ENCODE measurements at places on chromosomes 16 and 17.
A peak's percentile ranks its signal among the peaks of the same experiment; 100 is the strongest.

DNA sequence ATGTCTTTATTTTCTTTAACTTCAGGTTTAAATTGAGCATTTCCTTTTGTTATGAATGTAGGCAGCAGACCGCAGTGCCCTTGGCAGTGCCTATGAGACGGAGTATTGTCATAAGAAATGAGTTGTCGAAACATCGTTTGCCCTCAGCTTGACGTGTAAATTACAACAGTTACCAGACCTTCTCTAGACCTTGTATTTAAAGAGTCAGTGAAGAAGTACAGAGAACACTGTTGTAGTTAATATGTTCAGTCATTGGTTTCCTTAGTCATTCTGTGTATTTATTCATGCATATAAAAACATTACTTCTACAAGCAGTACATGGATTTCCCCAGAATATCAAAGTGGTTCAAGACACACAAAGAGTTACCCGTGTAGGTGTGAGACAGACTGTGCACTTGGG lies 19.0 kb downstream of the IRF8 start:
- DNase-seq, result no peak

DNA sequence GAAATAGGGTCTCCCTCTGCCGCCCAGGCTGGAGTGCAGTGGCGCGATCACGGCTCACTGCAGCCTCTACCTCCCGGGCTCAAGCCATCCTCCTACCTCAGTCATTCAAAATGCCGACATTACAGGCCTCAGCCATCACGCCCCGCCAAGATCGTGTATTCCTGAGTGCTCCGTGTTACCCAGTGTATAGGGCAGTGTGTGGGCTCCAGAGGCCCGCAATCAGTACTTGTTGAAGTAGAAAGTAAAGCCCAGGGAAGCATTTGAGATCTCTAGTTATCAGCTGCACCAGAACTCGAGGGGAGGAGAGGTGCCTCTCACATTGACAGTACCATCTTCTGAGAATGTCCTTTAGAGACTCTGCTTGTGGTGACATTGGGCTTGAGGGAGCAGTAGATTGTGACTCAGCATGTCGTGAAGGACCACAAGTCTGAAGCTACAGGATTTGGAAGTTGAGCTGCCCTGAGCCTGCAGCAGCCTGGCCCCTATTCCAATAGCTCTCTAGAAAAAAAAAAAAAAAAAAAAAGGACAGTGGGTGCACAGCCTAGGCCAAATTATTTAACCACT lies 1.1 kb upstream of the PRPSAP1 start:
- DNase-seq, result peak; percentile 8

DNA sequence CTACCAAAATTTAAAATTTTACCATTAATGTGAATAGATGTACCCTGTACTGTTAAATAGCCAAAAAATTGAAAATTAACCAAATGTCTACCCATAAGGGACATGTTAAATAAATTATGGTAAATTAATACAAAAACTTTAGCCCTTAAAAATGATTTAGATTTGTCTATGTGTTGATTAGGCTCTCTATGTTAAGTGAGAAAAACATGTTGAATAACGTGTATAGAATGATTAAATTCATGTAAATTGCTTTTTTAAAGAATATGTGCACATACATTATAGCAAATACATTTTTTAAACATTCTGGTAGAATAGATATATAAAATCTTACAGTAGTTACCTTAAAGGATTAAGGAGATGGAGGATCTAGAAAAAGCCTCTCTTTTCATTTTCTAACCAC lies 59.5 kb downstream of the BRIP1 start:
- no peak for DNase-seq

GRCh38 chr16:69861292-69862030 lies 89.7 kb upstream of the CLEC18A start:
- DNase-seq, result no peak

- no peak for DNase-seq
Measured at GRCh38 chr17:29614349-29615047, 8.2 kb downstream of the CORO6 start.

GRCh38 chr17:78284146-78284545 lies 52.7 kb downstream of the TMEM235 start:
- no peak for DNase-seq

DNA sequence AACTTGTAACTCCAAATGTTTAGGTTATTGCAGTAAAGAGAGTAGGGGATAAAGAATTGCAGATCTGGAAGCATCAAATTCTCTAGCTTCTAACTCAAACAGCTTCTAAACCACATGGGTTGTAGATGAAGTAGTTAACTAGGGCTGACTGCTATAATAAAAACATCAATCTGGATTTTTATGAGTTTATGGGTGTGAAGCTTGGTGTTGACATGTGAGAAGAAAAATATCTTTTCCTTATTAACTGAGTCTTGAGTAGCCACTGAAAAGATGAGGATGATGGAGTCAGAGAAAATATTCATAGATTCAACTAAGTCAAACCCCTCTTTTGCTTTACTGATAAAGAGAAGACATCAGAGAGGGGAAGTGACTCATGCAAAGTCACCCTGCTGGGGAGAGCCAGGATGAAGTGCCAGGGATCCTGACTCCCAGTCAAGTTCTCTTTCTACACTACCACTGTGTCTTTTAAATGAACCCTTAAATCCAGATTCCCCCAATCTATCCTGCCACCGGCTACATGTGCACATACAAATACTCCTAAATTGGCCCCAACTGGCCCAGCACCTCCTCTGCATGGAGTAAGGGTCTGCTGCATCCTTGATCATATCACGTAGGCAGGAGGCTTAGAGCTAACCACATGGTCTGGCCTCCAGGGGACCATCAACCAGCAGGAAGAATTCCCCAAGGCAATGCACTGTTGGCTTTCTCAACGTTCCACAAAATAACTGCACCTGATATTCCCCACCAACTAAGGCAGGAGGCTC lies 264.0 kb upstream of the CCL2 start:
- DNase-seq, result no peak

DNA sequence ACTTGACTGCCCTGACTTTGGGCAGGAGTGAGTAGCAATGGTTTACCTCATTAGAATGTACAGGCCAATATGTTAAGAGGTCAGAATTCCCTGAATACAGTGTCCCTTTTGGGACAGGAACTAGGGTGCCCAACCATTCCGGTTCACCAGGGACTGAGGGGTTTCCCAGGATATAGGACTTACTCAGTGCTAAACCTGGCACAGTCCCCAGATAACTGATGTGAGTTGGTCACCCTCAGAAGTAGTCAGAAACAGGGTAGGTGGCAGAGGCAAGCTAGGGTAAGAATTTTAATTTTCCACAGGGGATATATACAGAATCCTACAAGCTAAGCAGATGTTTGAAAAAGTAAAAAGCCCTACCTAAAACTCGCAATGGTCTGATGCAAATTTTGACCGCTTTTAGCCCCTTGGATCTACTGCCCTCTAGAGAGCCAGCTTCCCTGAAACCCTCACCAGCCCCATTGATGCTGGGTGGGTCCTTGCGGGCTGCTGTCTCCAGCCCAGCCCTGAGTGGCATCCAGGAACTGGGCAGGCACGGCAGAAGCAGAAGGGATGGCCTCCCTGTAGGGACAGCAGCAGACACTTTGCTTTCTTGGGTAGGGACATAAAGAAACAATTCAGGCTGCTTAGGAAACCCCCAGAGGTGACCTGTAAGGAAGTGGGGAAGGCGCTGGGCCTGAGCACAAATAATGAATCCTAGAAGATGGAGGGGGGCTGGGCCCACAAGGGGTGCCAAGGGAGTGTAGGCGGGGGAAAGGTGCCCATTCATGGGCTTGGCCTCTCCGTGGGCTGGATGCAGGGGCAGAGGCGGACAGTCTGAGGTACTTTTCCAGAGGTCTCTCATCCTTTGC lies 434.8 kb downstream of the SLC39A11 start:
- no peak for DNase-seq

- DNase-seq, result no peak
Measured at GRCh38 chr16:23355106-23355670, 53.1 kb downstream of the SCNN1B start.

DNA sequence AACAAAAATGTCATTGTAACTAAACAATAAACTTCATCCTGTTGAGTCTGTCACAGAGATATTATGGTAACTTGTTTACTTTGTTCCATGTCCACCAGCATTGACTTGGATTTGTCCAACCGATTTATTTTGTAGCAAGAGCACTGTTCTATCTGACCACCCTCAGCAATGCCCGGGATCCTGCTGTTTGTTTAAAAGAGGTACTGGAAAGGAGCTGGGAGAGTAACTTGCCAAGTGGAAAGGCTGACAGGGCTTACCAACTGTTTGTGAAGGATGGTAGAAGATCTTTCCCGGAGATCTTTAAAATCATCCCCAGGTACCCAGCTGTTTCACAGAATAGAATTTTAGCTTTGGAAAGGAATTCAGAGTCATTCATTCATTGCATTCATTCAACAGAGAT lies 59.1 kb upstream of the BCAR1 start:
- no peak for DNase-seq

DNA sequence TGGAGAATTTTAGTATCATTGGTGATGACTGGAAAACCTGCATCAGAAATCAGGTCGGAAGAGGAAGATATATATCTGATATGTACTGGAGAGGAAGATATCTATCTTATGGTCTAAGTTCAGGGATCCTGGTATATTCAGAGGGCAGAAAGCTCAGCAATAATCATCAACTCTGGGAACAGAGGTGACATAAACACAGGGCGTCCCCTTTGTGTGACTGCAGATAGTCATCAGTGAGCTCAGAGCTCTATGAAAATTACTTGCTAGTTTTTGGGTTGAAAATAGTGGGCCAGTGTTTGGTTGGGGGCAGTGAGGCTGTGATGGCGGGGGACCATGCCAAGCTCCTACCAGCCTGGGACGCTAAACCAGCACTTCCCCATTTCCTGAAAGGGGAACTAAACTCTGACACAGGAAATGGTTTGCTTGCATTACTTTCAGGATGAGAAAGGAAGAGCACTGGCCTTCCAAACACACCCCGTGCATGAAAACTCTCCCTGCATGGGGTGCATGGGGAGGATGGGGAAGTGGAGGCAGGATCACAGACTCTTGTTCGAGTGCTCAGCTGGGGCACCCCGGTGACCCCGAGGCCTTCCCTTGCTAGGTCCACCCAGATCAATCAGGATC lies 15.8 kb downstream of the NOD2 start:
- DNase-seq, result peak; percentile 80

- DNase-seq, result peak; percentile 60
Measured at GRCh38 chr17:51056813-51057510, 63.7 kb downstream of the SPAG9 start.

- DNase-seq, result no peak
Measured at GRCh38 chr17:32634167-32634566, 147.4 kb downstream of the CDK5R1 start.

DNA sequence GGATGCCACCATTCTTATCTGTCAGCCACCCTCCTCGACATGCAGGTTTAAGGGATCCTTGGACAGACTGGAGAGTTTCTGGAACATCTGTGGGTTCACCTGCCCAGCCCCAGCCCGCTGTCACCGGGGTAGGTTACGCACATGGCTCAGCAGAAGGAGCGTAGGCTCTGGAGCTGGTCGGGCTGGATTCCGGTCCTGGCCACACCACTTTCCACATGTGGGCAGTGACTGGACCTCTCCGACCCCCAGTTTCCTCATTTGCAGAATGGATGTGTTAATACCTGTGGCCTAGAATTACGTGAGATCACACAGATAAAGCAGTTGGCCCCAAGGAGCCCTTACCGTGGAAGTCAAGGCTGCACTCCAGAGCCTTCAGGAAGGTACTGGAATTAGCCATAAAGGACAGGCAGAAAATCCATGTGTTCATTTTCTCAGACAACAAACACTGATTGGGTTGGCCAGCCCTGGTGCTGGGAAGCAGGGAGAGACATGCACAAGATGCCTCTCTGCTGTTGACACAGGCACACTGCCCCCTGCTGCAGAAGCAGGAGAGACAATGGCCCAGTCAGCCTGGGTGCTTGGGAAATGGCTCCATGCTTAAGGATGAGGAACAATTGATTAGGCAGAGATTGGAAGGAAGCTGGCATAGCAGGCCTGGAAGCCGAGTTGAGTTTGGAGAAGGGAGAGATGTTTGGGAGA lies 58.8 kb downstream of the SF3B3 start:
- DNase-seq, result no peak

- no peak for DNase-seq
Measured at GRCh38 chr16:50653633-50654519, 27.2 kb downstream of the SNX20 start.

DNA sequence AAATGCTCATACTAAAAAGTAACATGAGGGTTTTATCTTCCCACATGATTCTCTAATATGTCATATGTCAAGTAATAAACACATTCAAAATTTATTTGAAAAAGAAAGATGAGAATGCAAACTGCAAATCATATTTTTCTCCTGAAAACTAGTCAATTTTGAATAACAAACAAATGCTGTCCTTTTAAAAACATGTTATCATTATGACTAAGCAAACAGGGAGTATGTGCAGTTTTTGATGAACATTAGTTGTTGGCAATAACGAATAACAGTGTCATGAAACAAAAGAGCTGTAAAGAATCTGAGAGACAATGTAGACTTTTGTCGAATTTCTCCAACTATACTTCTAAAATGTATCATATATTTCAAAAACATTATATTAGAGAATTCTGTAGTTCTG lies 34.8 kb downstream of the RPGRIP1L start:
- no peak for DNase-seq

DNA sequence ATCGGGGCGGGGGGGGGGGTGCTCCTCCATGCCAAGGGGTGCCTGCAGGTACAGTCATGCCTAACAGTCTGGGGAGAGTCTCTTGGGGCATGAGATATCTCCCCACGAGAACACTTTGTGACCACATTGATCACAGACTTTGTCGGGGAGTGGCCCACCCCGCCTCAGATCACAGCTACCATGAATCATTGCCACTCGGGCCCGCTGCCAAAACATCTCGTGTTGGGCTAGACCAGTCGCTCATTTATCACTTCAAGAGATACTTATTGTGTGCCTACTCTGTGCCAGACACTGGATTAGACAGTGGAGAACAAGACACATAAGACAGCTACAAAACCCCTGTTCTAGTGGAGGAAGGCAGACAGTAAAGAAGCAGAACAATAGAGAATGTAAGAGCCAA lies 72.6 kb downstream of the CLEC16A start:
- no peak for DNase-seq

DNA sequence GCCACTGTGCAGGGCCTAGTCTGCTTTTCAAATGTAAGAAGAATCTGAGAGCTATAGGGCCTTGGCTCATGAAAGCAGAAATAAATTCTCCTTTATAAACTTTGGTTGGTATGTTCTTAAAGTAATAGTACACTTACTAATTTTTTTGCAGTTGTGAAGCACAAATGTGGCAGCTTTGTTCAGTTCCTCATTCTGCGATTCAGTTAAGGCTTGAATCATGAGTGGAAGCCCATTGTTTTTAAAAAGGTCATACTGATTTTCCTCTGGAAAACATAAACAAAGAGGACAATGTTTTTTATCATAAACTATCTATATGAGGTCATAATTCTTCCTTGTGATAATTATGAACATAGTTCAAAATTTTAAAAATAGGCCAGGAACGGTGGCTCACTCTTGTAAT lies 23.6 kb upstream of the DYNC1LI2 start:
- no peak for DNase-seq

- peak; percentile 13 for DNase-seq
Measured at GRCh38 chr17:50661795-50662391, 27.2 kb downstream of the ABCC3 start.

- DNase-seq, result no peak
Measured at GRCh38 chr16:81650982-81651562, 128.0 kb upstream of the PLCG2 start.

DNA sequence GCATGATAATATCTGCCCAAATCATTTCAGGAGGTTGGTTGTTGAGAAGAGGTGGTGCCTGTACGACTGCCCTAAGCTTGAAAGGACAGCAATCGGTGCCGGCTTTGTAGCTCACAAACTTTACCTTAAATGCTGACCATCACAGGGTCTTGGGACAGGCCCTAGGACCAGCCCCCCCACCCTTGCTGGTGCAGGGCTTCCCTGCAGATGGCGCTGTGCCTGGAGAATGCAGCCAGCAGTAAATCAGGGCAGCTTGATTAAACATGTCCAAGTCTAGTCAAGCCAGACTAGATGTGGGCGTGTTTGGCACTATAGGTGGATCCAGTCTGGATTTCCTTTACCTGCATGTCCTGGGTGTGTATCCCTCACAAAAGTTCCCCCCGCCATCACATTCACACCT lies 135.5 kb upstream of the CRHR1 start:
- DNase-seq, result no peak
